Eye (tissue), 1 donor: ENCODE measurements at places on chromosomes 5 and 9.

DNA sequence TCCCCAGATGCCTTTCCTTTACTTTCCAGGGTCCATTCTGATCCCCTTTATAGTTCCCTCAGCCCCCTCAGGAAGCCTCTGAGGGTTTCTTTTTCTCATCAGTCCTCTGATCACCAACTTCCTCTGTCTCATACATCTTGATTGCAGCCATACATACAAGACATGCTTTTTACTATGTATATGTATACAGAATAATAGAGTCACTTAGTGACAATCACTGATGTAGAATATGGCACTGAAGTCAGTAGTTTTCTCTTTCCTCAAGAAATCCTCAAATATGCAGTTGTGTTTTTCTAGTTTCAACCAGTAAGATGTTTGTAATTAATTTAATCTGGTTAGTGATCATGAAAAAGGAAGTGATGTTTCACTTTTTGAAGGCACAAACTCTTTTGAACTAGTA lies 364.1 kb downstream of the MAN2A1 start:
- no peak for DNase-seq

- no peak for DNase-seq
Measured at GRCh38 chr5:14890846-14891245, 19.3 kb upstream of the ANKH start.

GRCh38 chr5:171945066-171945465 lies 61.4 kb downstream of the FBXW11 start:
- no peak for DNase-seq

GRCh38 chr5:119179857-119180641 lies 109.2 kb downstream of the DMXL1 start:
- no peak for DNase-seq

DNA sequence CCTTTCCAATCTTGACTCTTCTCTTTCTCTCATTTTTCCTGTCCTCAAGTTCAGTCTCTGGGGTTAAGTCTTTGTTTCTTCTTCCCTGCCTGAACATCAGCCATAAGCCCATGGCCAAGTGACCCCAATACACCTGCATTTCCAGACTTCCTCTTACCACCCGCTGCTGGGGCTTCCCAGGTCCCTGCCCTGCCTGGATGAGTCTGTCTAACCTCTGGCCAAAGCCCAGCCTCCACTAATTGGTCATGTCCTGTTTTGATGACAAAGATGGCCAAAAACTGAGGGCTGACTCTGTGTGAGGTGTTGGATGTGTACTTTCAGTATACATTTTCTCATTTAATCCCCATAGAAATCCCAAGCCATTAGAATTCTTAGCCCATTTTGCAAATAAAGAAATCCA lies 47.3 kb downstream of the SH3TC2 start:
- DNase-seq = no peak

DNA sequence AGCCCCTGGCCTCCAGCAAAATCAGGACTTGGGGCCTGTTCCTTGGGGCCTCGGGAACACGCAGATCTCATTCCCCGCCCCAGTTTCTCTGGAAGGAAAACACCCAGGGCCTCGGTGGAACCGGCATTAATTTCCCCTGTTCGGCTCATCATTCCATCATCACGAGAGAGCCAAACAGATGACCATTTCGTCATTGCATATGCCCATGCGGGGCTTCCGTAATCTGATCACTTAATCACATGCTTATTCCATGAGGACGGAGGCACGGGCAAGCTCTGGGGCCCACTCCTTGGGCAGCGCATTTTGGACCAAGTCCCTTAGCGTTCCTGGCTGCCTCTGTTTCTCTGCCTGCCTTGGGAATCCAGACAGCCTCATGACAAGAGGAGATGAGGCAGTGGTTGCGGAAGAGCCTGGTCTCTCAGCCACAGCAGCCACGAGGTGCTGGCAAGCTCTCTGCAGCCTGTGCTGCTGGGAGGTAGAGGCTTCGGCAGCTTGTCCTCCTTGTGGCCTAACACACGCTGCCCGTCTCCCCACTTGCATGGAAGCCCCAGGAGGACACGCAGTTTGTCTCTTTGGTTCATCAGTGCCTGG lies 65.0 kb upstream of the IER5L start:
- DNase-seq = no peak

DNA sequence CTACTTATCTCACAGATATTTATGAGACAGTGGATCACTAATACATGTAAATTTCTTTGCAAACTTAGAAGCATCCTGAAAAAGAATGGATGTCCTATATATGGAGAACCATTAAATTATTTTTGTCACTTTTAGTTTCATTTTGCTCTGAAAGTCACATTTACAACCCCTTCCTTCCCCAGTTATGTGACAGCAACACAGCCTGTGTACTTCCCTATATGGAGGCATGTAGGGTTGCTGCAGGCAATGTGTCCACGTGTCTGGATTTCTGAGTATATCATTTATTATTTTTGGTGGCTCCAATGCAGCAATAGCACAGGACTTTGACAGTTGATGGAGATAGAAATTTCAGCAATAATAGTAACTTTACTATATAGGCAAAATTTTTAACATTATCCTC lies 156.4 kb downstream of the ST8SIA4 start:
- DNase-seq = no peak

DNA sequence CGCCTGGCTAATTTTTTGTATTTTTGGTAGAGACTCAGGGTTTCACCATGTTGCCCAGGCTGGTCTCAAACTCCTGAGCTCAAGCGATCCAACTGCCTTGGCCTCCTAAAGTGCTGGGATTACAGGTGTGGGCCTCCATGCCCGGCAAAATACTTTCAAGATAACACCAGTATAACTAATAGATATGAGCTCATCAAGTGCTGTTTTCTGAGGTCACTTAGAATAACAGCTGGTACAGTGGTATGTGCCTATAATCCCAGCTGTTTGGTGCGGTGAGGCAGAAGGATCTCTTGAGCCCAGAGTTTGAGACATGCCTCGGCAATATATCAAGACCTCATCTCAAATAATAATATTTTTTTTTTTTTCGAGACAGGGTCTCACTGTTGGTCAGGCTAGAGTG lies 30.5 kb upstream of the CREBRF start:
- no peak for DNase-seq

- DNase-seq = peak; percentile 39
Measured at GRCh38 chr9:87212605-87213021, 265.3 kb upstream of the GAS1 start.

- DNase-seq = no peak
Measured at GRCh38 chr5:7679663-7680062, 171.3 kb downstream of the CFAP90 start.
